ENCODE measurements at places on chromosomes 7 and 10.

- DNase-seq = no peak
Observed at GRCh38 chr10:128147669-128148068, 21.4 kb upstream of the MKI67 start.

DNA sequence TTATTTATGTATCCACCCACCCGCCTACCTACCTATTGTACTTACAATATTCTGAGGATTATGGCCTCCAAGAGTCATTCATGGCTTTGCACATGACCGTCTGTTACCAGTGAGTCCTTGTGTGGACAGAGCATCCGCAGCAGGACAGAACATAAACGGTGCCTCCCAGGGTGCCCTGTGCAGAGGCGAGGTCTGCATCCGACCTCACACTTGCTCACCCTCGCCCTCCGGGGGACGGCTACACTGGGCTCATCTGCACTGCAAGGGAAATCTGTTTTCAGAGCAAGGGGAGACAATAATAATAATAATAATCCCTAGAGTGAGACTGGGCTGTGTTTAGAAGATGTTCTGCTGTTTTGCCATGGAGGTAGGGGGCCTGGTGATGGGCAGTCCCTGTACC lies 29.8 kb downstream of the PFKP start:
- DNase-seq = no peak

DNA sequence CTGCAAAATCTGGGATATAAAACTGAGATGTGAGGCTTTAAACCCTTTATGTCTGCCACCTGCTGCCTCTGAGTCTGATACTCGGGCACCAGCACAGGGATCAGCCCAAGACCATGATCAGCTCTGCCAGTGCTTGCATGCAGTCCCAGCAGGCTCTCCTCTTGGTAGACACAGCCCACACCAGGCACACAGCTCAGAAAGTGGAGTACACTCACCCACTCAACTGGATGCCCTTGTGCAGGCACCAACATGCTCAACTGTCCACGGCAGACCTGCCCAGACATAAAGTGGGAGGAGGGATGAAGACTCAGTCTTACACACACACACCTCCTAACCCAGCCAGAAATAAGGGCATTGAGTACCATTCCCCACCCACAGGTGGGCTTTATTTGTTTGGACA lies 18.2 kb upstream of the MYH16 start:
- no peak for DNase-seq

DNA sequence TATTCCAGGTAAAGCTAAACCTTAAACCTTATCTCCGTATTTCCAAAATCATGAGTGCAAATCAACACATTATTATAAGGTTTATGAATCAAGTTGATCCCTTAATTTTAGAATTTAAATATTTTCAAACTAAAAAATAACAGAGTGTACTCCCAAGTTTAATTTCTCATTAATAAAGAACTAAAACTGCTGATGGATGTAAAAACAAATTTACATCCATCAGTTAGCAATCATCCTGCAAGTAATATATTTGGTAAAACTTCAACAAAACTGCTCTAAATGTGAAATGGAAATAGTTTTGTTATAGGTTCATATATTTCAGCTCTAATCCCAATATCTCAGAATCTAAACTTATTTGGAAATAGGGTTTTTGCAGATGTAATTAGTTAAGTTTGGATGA lies 71.3 kb upstream of the ZNF804B start:
- DNase-seq = no peak

GRCh38 chr7:19442016-19442785 lies 266.6 kb downstream of the POLR1F start:
- DNase-seq = no peak

- DNase-seq = no peak
Observed at GRCh38 chr10:116014871-116015582, 258.0 kb downstream of the GFRA1 start.

GRCh38 chr7:44694326-44694725 lies 54.3 kb upstream of the ZMIZ2 start:
- DNase-seq = no peak

DNA sequence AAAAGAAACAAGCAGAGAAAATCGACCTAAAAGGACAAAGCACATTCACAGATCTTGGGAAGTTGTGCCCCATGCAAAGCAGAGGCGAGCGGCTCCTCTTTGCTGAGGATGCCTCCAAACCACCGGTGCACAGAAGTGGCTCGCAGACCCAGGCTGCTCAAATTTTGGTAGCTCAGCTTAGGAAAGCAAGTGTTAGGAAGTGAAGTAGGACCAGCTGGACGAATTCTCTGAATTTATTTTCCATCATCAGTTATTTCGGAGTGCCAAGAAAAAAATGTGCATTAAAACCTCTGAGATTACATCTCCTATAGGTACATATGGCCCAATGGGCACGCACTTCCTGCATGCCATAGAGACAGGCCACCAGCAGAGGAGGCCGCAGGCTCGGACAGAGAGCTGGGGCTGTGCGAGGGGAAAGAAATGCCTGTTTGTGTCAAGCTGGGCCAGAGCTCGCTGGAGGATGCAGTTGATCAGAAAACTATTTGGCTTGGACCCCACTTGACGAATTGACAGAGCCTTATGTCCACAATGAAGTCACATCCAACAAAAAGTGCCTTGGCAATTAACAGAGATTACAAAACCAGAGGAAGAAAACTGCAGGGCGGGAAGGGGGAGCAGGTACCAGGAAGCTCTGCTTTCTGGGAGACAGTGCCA lies 122.3 kb upstream of the LYZL2 start:
- no peak for DNase-seq

DNA sequence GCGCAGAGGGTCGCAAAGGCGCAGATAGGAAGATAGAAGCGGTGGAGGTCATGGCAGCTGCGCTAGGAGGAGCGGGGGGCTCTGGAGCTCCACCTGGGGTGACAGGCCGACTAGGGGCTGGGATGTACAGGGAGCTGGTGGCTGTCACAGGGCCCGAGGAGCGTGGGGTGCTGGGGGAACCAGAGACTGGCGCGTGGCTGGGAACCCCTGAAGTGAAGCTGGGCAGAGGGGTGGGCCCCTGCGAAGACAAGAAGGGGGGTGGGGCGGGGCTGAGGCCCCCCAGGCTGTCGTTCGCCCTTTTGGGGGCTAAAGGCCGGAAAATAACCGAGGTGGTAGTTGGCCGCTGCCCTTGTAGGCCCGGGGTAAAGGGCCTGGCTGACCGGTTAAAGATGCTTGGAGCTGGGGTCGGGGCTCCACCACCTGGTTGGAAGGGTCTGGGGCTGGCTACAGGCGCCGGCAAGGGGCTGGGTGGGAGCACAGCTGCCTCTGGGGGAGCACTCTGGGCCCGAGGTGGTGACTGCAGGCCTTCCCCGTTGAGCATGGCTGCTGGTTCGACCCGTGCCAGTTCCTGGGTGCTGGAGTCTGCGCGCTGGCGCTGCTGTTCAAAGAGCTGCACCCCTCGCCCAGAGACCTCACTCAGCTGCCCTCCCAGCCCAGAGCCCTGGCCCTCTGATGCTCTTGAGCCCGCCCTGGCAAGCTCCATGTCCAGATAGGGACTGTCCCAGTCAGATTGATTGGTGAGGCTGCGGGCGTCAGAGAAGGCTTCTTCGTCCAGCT lies 6.8 kb upstream of the MYOZ1 start:
- DNase-seq = no peak
